ENCODE measurements at places on chromosomes 5 and 9.

GRCh38 chr5:58407042-58407719 lies 52.7 kb downstream of the PLK2 start:
- no peak for DNase-seq

DNA sequence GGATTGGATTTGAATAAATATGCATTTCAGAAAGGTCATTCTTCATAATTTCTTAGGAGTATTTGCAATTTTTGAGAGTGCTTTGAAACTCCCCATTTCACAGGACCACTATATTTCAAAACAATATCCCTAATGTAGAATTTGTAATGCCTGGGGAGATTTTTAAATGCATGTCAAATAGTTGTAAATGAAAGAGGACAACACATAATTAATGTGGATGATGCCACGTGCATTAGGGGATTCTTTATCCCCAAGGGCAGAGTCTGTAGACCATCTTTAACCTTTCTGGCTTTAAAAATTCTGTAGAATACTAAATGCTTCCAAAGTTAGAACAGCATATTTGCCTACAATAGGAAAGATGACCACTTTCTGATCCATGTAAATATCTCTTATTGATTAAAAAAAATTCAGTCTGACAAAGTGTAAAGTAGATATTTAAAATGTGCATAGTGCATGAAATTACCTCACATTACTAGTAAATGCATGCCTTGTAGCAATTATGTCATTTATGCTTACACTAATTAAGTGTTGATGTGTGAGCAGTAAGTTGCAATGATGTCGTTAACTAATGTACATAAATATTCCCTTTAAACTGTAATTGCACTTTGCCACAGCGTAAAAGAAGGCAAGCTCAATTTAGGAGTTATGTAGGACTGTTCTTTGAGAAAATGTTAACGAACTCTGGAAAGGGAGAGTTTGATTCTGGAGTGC lies 416.1 kb downstream of the PSAT1 start:
- DNase-seq = no peak

DNA sequence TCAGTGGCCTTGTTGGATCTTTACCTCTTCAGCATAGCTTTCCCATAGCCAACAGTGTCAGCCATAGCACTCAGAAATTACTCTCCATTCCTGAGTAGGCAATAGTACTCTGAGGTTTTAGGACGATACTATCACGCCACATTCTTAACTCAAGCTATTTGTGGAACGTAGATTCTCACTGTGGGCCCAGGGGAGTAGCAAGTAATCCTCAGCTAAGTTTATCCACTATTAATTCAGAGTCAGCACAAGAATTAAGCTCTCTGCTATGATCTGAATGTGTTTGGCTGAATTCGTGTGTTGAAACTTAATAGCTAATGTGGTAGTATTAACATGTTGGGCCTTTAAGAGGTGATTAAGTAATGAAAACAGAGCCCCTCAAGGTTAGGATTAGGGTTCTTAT lies 858.8 kb upstream of the NUDT12 start:
- no peak for DNase-seq

DNA sequence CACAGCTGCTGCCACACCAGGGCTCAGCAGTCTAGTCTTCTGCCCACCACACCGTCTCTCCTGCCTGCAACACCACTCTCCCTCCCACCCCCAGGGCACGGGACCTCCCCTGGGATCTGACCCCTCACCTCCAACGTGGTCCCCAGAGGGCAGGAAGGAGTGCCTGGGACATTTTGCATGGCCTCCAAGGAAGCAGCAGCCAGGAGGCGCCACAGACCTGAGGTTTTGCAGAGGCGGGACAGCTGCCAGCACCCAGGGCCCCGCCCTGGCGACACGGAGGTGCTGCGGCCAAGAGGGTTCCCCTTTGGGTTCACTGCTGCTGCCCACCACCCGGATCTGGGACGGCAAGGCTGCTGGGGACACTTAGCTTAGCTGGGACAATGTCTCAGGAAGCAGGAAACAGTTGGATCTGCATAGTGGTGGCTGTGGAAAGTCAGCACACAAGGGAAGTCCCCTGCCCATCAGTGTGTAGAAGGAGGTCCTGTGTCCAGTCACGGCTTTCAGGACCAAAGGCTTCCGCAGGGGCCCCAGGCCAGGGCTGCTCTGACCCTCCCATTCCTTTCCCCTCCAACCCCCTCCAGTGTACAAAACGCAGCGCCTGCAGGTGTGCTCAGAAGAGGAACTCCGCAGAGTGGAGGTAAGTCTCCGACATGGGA lies 13.8 kb downstream of the PROP1 start:
- no peak for DNase-seq

GRCh38 chr9:91865041-91865440 lies 85.0 kb downstream of the ROR2 start:
- no peak for DNase-seq

GRCh38 chr9:131698618-131698985 lies 41.3 kb downstream of the RAPGEF1 start:
- no peak for DNase-seq

DNA sequence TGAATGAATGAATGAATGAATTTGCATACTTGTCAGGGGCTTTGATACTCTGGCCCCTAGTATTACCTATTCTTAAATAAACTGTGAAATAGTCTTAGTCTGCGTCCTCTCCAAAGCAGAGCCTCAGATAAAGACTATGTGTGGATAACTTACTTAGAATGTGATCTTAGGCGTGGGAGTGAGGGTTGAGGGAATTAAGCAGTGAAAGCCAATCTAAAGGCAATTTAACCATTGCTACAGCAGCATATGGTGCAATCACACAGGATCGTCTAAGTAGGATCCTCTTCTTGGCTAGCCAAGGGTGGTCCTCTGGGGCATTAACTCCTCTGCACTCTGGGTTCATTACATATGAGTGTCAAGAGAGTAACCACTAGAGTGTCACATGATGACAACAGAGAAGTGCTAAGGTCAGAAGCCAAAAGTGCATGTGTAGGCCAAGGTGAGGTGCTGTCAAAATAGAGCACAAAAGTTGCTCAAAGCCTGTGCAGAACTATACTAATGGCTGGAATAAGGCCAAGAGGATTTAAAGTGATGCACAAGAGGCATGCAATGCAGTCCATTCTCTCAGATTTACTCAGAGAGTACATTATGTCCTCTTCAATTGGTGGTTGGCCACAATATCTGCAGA lies 274.4 kb upstream of the SEMA6A start:
- DNase-seq = no peak

- no peak for DNase-seq
Observed at GRCh38 chr5:93926831-93927620, 185.6 kb upstream of the POU5F2 start.

GRCh38 chr5:160649304-160649703 lies 202.7 kb downstream of the ATP10B start:
- DNase-seq = no peak

Data from stimulated activated CD4-positive, alpha-beta T cell treated with anti-CD3 and anti-CD28 coated beads, Interleukin-1b, Interleukin-23, amount 100 ng/mL, for 4 hours (primary cell).